Germinal center (tissue), 1 donor: ENCODE measurements at places on chromosomes 4 and X.
A peak's percentile ranks its signal among the peaks of the same experiment; 100 is the strongest.

DNA sequence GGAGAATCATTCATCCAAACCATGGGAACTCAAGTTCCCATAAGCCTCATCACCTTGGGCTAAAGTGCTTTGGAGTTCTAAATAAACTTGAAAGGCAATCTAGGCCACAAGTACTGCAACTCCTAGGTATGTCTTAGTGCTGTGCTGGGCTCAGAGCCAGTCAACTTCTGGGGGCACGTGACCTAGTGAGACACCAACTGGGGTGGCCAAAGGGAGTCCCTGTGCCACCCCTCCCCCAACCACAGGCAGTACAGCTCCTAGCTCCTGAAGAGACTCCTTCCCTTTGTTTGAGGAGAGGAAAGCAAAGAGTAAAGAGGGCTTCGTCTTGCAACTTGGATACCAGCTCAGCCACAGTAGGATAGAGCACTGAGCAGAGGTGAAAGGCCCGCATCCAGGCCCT, 154.2 kb upstream of the IL1RAPL2 start:
- DNase-seq, result no peak

- no peak for DNase-seq
Observed at GRCh38 chrX:69238887-69239231, 73.6 kb upstream of the PJA1 start.

- DNase-seq, result no peak
Observed at GRCh38 chr4:168719725-168720124, 222.9 kb downstream of the PALLD start.

GRCh38 chr4:48945981-48946380, 39.4 kb upstream of the OCIAD2 start:
- no peak for DNase-seq

GRCh38 chr4:78310007-78310739, 241.4 kb upstream of the ANXA3 start:
- no peak for DNase-seq

- peak; percentile 83 for DNase-seq
Observed at GRCh38 chr4:103099691-103100392, at the start of gene BDH2. Gene BDH2 (minus strand): TSS chr4:103099834. CDS start chr4:103096254, 3,580 bp downstream.

- no peak for DNase-seq
Observed at GRCh38 chr4:156686120-156686519, 285.5 kb downstream of the PDGFC start.

GRCh38 chrX:39304746-39305145, 503.5 kb downstream of the MID1IP1 start:
- DNase-seq, result no peak

- DNase-seq, result no peak
Observed at GRCh38 chrX:79153348-79153747, 8.9 kb downstream of the GPR174 start.

- DNase-seq, result no peak
Observed at GRCh38 chr4:110617646-110618580, 5.0 kb downstream of the PITX2 start.

- DNase-seq, result no peak
Observed at GRCh38 chrX:117839544-117839943, 277.1 kb downstream of the KLHL13 start.

DNA sequence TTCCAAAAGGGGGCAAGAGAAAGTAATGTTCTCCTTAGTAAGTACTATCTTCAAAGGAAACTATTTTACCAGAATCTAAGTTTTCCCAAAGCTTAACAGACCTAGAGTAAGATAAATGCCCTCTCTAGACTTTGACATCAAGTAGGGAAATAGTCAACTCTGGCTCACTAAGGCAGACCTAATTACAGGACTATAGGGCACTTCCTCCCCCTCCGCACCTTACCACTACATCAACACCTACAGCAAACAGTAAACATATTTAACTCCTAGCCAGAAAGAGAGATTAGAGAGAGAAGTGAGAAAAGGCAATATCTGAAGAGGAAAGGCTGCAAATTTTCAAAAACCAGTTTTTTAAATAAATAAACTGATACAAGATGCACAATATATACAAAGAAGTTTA, 60.4 kb downstream of the CNOT6L start:
- DNase-seq, result no peak

DNA sequence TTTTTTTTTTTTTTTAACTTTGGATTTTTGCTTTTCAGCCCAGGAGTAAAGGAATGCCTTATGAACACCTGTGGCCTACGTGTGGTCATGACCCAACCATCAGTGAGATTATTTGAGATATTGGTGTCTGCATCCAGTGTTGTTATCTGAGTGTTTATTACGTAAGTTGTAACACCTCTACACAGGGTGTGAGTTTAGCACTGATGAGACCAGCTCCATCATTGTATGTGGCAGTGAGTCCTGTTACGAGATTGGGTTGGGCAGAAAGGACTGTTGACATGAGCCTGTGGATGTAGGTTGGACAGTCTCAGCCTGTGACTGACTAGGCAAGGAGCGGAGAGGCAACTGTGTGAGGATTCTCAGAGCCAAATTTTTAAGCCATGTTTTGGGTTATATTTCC, 179.0 kb downstream of the PTTG2 start:
- DNase-seq, result no peak

- no peak for DNase-seq
Observed at GRCh38 chr4:172048666-172049065, 235.5 kb downstream of the GALNTL6 start.

- DNase-seq, result no peak
Observed at GRCh38 chrX:20515841-20516461, 249.2 kb upstream of the RPS6KA3 start.

DNA sequence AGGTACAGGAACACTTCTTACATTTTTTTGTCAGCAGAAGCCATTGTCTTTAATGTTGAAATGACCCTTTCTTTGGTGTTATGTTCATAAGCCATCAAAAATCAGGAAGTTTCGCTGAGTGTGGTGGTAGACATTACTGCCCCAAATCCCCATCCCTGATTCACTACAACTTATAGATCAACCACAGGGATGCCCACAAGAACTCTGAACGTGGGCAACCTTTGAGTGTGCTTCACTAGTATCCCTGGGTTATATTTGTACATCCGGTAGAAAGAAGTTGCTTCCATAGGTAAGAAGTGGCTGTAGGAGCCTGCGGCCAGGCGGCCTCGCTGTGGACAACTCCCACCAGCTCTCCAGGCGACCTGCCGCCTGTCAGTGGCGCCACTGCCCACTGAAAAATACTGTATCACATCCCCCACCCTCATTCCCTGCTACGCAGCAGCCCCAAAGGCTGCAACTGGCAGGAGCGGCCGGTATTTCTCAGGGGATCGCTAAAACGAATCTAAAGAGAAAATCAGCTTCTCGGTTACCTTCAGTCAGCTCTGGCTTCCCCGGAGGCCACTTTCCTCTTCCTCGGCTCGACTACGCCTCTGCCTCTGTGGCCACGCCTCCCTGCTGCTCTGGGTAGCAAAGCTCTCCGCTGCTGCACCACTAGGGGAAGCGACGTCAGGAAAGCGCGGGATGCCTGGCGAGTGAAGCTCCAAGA, 13.9 kb upstream of the ETDC start:
- peak; percentile 40 for DNase-seq

DNA sequence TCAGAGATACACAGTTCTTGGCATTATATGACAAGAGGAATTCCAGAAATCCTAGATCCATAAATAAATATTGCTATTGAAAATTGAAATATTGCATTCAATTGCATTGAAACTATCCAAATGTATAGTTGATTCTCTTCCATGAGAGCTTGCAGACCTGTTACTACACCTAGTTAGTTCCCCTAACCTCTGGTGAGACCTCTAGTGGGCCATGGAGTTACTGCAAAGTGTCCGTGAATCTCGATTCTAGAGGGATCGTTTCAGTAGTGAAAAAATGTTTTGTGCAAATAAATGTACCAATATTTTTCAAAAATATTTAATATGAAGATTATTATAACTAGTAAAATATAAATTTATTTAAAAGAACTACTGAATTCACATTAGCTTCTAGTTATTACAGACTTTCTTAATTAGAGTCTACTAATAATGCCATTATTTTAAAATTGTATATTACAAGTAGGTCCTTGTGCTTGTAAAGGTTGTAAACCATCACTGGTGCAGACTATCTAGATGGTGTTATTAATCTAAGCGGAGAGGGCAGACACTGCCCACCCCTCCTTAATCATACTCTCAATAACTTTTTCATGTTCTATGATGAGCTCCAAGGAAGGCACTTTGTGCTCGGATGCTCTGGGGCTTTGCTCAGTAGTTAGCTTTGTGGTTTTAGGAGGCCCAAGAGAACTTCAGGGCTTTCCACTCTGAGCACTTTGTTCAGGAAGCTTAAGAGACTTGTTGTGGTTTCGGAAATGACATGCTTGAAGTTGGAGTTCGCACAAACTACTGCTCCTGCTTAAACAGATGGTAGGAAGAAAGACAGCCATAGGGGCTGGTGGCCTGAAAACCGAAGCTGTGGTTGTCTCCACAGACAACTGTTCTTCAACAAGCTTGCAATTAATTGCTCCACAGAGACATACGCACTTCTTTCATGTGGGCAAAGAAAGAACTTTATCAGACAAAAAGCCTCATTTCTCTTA, 42.8 kb downstream of the IL21 start:
- DNase-seq, result peak; percentile 55

DNA sequence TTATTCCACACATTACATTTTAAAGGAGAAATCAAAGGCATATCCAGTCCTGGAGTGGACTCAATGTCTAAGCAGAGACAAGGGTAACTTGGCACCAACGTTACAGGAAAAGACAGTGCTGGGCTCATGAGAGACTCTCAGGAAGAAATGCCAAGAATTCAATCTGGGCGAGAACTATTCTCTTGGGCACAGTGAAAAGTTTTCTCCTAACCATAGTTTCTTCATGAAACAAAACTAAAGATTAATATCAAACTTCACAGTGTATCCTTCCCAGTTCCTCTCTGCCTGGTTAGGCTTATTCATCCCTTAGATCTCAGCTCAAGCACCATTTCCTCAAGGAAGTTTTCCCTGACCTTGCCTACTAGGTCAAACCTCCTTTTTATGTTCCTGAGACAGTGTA, 109.4 kb upstream of the TLL1 start:
- DNase-seq, result no peak

DNA sequence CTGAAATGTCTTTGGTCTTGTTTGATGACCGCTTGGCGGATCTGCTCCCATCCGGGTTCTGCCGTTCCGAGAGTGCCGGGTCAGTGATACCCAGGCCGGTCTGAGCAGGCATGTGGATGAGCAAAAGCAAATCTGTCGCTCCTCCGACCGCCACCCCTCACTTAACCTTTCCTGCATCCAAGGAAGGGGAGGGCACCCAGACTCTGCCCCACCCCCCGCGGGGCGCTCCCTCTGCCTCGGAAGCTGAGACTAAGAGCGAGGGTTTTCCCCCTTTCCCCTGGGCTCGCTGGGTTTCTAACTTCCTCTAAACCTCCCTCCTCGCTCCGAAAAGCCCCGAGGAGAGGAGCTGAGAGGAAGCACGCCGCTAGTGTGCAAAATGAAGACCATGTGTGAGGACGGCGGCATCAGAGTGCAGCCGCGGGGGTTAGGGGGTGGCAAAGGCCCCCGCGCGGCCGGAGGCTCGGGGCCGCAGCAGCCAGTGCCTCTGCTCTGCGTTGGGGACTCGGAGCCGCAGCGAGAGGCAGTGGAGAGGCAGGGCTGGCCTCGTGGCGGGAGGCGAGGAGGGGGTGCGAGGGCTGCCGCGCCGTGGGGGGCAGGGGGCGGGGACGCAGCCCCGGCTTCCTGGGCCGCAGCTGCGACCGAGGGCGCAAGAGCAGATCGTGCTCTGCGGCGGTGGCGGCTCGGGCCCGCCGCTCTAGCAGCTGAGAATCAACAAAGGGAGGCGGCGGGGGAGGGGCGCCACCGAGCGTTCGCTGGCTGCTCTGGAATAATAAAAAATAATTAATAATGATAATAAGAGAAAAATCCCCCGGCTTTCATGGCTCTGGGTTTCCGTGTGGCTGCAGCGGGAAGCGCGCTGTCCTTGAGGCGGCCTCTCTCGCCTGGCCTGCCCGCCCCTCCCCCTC, 55.8 kb upstream of the BCOR start:
- peak; percentile 66 for DNase-seq

GRCh38 chr4:124437853-124438495, 274.6 kb downstream of the ANKRD50 start:
- no peak for DNase-seq

DNA sequence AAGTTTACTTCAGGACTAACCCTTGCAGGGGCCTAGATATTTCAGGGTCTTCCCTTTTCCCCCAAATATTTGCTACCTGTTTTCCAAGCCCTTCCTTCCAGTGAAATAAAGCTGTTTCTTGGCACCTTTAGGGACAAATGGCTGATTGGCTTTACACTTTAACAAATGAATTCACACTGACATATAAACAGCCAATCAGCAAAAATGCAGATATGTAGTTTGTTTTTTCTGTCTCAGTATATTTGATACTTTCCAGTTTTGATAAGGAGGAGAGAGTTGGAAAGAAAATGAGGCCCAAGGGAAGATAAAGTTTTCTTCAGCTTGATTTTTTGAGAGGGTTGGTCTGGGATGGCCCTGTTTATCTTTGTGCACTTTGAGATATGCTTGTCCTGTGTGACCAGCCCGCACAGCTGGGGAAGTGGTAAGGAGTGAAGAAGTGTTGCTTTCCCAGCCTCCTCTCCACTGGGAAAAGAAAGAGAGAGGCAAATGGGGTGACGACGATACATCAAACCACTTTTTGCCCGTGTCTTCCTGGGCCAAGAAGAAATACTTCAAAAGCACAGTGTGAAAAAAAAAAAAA, 67.5 kb downstream of the MGST2 start:
- no peak for DNase-seq

- no peak for DNase-seq
Observed at GRCh38 chr4:52868133-52868532, 6.0 kb downstream of the RASL11B start.

DNA sequence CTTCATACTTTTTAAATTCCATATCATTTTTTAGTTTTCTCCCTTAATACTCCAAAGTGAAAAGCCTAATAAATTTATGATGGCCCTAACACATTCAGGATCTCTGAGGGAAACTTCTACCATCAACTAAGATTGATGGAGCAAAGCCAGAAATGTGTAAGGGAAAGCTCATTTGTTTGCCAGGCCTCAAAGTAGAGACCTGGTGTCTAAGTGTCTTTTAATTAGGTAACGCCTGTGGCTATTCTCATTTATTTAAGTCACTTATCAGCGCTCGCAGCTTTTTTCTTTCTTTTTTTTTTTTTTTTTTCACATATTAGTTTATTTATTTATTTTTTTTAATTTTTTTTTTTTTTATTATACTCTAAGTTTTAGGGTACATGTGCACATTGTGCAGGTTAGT, 242.4 kb downstream of the TMA16 start:
- DNase-seq, result no peak

DNA sequence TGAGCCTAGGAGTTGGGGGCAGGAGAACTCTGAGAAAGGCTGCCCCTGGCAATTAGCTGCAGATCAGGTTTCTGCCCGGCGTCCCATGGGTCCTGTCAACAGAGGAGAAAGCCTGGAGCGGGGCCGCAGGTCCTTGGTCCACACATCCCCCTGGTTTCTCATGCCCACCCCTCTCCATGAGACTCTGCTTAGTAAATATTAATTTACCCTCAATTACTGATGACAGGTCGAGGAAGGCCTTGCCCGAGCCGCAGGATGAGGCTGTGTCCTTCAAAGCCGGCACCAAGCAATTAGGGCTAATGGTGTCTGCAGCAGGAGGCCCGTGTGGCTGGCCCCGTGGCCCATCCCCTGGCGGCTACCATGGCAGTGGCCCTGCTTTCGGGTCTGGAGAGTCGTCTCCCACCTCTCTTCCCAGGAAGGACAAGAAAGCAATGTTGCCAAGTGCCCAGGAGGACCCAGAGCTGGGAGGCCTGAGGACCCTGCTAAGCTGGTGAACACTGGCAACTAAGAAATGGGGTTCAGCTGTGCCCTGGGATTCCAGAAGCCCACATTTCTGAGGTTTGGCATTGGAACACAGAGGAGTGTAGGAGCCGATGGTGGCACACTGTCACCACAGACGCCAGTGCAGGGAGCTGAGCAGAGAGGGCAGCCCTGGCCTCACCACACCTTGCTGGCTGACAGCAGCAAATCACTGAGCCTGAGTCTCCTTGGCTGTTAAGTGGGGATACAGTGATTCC, 114.6 kb downstream of the CPZ start:
- no peak for DNase-seq
